ENCODE measurements at places on chromosomes 7 and 10.

- no peak for DNase-seq
Observed at GRCh38 chr7:49580761-49581160, 192.7 kb upstream of the VWC2 start.

DNA sequence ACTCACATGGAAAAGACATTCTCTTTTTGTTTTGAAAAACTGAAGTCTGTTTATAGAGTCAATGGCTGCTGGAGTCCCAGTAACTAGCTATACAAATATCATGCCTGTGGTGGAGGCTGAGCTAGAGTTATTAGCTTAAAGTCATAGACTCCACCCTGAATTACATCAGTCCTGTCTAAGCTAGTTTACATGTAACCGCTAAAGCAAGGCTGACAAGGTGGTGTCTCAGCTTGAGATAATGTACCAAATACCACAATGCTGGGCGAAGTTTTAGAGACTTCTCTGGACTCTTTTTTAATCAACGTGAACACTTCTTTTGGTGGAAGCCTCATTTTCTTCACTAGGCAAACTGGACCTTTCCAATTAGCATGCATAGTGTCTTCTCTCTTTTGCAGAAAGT, 219.4 kb downstream of the ANK3 start:
- no peak for DNase-seq

- no peak for DNase-seq
Observed at GRCh38 chr10:13672548-13672947, 85.8 kb downstream of the PRPF18 start.

- DNase-seq = no peak
Observed at GRCh38 chr7:55170335-55171069, 151.7 kb downstream of the EGFR start.

GRCh38 chr7:128174386-128174785, 66.7 kb upstream of the LEP start:
- no peak for DNase-seq

DNA sequence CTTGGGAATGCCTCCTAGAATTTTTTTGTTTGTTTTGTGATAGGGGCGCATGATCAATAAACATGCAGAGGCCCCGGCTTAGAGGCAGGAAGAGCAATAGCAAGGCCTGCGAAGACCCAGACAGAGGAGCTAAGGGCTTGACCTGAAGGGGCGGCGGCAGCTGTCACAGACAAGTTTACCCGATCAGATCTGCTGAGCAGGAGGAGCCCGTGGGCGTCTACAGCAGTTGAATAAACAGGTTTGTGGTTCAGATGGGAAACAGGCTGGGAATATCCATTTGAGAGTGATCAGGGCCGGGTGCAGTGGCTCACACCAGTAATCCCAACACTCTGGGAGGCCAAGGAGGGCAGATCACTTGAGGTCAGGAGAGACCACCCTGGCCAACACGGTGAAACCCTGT, 126.0 kb upstream of the CALN1 start:
- no peak for DNase-seq

DNA sequence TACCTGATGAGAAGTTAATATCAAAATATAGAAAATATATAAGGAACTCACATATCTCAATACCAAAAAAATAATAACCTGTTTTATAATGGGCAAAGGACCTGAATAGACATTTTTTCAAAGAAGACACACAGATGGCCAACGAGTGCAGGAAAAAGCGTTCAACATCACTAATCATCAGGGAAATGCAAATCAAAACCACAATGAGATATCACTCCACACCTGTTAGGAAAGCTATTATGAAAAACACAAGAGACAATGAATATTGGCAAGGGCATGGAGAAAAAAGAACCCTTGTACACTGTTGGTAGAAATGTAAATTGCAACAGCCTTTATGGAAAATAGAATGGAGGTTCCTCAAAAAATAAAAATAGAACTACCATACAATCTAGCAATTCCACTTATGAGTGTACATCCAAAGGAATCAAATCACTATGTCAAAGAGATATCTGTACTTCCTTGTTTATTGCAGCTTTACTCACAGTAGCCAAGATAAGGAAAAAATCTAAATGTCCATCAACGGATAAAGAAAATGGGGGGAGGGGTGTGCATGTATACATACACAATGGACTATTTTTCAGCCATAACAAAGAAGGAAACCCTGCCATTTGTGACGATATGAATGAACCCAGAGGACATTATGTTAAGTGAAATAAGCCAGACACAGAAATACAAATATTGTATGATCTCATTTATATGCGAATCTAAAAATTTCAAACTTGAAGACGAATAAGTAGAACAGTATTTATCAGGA, 3.6 kb upstream of the ALOX5 start:
- DNase-seq = no peak

DNA sequence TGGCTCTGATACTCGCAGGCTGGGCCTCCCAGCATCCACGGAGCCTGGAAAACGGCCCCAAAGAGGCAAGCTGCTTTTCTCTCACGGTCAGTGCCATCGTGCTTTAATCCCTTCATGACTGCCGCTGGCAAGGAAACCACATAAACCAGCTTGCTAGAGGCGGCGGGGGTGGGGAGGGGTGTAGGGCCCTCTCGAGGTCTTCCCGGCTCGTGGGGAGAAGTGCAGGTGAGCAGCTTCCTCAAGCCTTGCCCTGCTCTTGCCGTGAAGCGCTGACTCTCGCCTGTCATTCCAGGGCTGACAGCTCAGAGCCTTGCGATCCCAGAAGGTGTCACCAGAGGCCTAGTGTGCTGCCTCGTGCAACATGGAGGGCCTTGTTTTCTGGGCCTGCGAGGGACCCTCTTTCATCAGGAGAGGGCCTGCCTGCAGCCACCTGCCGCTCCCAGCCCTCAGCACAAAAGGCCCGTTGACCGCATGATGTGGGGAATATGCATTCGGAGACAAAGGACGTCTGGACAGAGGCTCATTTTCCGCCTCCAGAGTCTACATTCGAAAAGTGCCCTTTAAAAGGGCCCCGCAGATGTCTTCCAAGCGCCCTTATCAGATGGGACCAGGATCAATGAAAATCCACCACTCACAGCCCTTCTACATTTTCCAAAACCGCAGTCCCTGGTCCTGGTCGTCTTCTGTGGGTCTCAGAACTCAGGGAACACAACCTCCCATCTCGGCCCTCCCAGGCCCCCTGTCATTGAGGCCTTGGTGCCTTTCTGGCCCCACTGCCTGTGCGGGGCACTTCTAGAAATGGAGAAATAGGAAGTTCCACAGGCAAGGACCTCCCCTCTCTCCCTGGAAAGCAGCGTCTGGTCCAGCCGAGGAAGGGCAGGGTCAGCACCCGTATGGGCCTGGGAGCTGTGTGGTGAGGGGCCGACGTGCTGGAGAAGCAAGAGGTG, 58.7 kb downstream of the ZRANB1 start:
- DNase-seq = no peak

GRCh38 chr7:28957064-28957750, 923 bp downstream of the TRIL start:
- DNase-seq = no peak

DNA sequence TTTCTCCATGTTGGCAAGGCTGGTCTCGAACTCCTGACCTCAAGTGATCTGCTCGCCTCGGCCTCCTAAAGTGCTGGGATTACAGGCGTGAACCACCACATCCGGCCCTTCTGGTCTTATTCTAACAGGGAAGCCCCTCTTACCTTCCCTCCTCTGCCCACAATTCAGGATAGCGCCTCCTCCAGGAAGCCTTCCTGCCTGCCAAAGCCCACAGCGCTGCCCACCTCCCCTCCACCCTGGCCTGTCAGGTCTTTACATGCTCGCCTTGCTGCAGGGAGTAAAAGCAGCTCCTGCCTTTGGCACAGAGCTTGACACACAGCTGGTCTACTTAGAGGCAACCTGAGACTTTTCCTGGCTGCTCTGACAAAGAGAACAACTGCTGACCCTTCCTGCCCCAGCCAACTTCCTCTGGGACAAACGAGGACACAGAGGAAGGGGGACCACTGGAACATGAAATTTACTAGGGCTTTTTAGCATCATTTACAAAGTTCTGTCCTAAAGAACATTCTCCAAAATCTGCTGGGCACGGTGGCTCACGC, 13.2 kb downstream of the MLXIPL start:
- no peak for DNase-seq

GRCh38 chr10:105148921-105149320, 507.8 kb downstream of the SORCS3 start:
- no peak for DNase-seq

DNA sequence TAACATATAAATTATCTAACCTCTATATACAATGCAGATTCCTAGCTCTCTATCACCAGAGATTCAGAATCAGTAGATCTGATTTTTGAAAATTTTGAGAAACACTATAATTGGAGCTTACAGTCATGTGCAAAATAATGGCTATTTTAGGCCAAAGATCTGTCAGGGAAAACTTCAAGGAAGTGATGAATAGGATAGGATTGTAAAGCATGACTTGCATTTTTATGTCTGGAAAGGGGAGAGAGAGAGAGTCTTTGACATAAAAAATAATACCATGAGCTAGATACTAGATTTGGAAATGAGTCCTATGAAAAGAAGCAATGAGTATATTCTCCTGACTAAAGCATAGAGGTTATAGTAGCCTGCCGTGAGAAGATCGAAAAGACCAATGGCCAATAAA, 181.1 kb downstream of the SDHAF3 start:
- no peak for DNase-seq

GRCh38 chr7:148437043-148437442, 153.5 kb upstream of the C7orf33 start:
- no peak for DNase-seq

DNA sequence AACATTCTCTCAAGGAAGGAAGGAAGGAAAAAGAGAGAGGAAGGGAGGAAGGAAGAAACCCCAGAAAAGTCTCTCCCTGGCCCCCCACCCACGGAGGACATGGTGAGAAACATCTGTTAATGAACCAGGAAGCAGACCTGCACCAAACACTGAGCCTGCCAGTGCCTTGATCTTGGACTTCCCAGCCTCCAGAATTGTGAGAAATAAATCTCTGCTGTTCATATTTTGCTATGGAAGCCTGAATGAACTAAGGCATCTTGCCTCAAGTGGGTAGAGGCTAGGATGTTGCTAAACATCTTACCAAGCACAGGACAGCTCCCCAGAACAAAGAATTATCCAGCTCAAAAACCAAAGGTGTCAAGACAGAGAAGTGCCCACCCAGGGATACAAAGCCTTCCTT, 19.1 kb downstream of the LRRC20 start:
- DNase-seq = no peak

GRCh38 chr10:103856797-103857170, 1.4 kb upstream of the SH3PXD2A start:
- DNase-seq = no peak

GRCh38 chr10:72186258-72186981, 29.4 kb upstream of the ANAPC16 start:
- no peak for DNase-seq

- no peak for DNase-seq
Observed at GRCh38 chr7:111339006-111339405, 223.3 kb downstream of the IMMP2L start.

- peak; percentile 86 for DNase-seq
Observed at GRCh38 chr7:2104107-2104710, 128.5 kb downstream of the MAD1L1 start.

DNA sequence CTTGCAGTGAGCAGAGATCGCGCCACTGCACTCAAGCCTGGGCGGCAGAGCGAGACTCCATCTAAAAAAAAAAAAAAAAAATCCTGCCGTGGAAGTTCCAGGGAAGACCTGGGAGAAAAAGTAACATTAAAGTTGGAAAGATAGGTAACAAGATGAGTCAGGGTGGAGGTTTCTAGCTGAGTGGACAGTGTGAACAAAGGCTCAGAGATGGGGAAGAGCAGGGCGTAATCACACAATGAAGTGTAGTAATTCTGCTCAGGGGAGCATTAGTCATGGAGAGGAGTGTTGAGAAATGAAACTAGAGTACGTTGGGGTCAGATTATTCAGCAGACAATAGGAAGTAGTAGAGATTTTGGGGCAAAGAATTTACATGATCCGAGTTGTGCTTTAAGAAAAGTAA, 21.6 kb upstream of the WASL start:
- no peak for DNase-seq

GRCh38 chr10:89165923-89166322, 41.2 kb downstream of the CH25H start:
- DNase-seq = no peak

DNA sequence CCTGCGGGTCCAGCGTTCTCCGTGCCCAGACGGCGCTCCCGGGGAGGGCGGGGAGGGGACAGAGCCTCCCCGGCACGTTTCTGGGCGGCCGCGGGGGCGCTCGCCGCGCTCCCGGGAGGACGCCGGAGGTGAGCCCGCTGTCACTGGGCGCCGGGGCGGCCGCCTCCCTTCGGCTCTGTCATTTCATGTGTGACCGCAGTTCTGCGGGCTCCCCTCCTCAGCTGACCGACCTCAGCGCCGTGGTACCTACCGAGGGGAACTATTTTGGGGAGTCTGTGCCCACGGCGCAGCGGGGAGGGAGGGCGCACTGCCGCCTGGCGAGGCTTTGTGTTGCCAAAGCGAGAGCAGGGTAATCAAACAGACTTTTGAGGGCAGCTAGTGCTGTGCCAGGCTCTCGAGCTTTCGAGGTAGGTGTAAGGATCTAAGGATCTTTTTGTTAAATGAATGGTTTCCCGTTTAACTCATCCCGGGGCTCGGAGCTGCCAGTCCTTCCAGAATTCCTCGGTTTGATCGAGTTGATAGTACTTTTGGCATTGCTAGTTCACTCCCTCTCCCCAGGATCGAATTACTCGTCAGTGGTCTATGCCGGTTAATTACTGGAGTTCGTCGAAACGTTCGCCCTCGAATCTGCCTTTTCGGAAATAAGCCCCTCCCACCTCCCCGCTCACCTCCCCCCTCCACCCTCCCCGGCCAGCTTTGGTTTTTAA, 1.9 kb downstream of the ARID5B start:
- peak; percentile 79 for DNase-seq

GRCh38 chr7:46133072-46133471, 212.0 kb upstream of the IGFBP3 start:
- no peak for DNase-seq

DNA sequence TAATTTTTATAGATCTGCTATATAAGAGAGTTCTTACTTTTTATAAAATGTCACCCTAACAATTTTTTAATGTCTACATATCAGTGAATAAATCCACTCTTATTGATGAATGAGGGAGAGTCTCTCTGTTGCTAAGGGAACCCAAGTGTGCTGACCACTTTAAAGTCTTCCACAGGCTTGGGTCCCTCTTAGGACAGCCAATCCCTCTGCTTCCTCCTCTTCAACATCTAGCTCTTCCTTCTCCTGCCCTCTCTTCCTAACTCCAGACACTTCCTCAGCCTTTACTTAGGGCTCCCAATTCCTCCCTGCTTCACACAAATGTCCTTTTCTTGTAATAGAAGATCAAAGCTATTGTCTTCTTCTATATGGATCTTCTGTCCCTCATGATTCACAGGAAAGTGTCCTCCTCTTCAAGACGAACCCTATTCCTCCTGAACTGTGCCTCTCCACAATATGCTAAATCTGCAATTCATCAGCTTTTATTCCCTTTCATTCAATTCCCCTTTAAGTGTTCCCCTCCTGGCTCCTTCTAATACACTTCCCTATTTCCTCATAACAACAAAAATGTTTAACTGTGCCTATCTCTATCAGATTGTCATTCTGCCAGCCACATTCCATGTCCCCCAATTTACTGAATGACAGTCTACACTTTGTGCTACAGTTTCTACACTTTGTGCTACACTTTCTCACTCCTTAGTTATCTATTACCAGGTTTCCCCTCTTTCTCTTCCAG, 37.7 kb downstream of the CDK6 start:
- DNase-seq = no peak

- DNase-seq = no peak
Observed at GRCh38 chr7:92266415-92267241, 20.9 kb downstream of the ANKIB1 start.
